Omental fat pad (tissue), 4 donors: ENCODE measurements at places on chromosomes 3 and 15.

DNA sequence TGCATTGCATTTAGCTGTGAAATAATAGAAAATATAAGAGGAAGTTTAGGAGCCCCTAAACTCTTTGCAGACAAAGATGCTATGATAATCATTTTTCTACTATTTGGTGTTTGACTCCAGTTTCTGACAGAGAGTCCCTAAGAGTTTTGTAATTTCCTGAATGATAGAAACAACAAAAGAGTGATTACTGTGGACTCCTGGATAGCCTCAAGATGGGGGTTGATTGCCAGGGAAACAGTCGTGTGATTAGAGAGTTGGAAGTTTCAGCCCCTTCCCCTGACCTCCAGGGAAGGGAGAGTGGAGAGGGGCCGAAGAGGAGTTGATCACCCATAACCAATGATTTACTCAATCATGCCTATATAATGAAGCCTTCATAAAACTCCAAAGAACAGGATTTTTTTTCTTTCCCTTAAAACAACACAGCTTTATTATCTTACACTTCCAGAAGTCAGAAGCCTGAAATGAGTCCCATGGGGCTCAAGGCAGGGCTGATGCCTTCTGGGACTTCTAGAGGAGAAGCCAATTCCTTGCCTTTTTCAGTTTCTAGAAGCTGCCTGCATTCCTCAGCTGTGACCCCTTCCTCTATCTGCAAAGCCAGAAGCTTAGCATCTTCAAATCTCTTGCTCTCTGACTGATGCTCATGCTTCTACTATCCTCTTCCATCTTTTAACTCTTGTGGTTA lies 292.3 kb upstream of the ZPLD1 start:
- DNase-seq, result no peak

GRCh38 chr3:151452368-151452767 lies 8.5 kb downstream of the IGSF10 start:
- no peak for DNase-seq

DNA sequence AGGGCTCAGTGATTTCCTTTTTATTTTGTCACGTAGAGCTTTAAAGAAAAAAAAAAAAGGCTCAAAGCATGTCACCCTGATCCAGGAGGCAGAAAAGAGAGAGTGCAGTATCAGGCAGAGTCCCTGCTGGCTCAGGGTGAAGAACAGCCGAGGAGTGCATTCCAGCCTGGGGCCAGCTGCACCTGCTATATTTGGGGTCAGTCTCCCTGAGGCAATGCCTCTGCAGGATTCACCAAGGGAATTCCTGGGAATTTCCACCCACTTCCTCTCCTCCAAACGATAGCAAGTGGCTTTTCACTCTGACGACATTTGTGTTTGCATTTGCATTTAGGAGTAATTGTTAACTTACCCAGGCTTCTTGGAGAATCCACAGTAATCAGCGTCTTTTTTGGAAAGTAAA lies 202.9 kb upstream of the CTNNB1 start:
- no peak for DNase-seq

DNA sequence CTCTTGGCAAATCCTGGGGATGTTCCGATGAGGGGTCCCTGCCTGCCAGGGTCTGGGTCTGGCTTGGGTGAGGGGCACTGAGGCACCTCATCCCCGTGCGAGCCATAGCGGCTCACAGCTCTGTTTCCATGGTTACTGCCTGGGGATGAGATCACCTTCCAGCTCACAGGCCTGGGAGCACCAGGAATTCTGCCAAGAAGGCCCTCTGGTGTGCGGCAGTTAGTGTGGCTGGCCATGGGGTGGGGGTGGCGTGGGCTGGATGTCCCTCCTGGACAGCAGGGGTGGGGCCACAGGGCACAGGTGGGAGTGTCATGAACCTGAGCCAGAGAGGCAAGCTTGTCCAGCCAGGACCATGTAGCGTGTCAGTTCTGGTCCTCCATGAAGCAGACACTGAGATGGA lies 22.1 kb upstream of the PRR23E start:
- DNase-seq, result no peak

DNA sequence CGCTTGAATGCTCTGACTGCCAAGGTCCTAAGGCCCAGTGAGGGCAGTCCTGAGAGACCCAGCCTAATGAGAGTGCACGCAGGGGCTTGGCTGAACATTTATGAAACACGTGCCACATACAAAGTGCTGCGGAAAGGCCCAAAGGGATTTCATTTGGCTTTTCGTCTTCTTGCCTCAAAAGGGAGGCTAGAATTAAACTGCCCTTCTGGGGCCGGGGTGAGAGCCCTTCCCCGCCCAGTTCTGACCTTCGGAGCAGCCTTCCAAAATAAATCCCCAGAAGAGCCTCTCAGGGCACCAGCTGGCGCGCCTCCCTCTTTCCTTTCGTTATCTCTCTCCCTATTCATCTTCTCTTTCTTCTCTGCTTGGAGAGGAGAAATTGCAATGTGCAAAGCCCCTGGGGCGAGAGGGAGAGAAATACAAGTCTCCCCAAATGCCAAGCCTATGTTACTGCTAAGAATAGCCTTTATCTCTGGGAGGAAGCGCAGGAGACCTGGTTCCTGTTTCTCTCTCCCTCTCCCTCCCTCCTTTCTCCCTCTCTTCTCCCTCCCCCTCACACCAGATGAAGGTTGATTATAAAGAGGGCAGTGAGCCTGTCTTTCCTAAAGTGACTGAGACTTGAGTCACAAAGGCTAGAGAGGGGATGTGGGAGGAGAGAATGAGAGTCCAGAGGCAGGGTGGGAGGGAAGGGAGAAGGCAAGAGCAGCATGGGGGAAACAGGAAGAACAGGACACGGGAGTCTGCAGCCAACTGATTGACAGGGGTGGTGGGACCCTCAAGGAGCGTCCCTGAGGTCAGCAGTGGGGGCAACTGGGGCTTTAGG lies 36.7 kb upstream of the NDUFB4 start:
- DNase-seq, result no peak

- no peak for DNase-seq
These were observed 3.5 kb downstream of the ITGA11 start for GRCh38 chr15:68428431-68428940.

DNA sequence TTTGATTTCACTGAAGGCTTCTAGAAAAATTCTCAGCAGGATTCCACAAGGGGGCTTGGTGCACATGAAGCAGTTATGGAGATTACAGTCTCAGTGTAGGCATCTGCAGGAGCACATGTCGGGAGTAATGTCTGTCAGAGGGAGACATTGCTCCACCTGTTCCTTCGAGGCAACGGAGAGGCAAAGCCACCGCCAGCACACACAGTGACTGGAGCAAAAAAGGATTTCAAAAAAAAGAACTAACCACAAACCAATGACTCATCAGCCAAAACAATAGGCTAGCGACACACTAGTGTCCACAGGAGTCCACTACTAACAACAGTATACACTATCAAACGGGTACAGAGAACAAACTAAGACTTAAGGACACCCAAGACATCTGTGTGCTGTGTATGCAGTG lies 68.9 kb downstream of the NPTN start:
- no peak for DNase-seq

GRCh38 chr3:133694288-133695268 lies 32.8 kb upstream of the TOPBP1 start:
- no peak for DNase-seq

DNA sequence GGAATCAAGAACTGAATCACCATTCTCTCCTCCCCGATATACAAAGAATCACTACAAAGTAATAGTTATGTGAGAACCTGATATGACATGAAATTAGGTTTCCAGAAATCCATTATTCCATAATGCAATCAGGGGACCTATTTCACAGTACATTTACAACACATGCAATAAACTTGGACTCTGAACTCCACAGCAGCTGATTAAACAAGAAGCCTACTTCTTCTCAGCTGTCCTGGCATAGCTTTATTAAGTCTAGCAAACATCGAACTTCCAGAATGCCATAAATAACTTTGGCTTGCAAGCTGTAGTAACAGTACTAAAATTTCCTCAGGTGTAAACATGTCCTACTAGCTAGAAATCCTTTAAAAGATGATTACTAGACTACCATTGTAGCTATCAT lies 17.8 kb downstream of the PDCD10 start:
- no peak for DNase-seq

DNA sequence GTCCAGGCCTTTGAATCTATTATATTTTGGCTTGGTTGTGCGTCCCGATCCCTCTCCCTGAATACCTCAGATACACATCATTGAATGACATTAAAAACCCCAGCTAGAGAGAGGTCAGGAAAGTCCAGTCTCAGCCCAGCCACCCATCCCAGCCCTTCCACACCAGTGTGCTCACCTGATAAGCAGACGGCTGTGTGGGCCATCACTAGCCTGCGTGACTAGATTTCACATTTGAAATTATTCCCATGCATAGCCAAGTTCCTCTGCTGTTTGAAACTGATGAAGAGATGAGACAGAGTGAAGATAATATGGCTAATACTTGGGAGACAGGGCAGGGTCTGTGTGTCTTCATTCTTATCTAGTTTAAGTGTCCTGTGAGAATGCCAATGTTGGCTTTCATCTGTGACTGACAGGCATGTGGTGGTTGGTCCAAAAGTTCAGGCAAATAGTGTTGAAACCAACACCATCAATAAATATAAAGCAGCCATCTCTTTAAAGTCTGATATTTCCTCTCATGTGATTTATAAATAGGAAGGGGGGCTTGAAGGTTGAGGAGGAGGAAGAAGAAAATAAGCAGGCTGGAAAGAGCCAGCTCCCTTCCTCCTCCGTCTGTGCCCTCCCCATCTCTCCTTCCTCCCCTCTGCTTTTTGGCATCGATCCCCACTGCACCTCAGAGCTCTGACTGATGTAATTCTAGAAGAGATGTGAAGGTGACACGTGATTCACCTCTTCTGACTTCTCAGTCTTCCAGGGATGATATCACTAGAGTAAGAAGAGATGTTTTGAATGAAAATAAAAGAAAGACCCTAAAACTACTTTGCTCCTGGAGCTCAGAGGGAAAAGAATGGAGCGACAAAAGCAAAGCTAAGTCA lies 5.1 kb downstream of the FAM43A start:
- no peak for DNase-seq

DNA sequence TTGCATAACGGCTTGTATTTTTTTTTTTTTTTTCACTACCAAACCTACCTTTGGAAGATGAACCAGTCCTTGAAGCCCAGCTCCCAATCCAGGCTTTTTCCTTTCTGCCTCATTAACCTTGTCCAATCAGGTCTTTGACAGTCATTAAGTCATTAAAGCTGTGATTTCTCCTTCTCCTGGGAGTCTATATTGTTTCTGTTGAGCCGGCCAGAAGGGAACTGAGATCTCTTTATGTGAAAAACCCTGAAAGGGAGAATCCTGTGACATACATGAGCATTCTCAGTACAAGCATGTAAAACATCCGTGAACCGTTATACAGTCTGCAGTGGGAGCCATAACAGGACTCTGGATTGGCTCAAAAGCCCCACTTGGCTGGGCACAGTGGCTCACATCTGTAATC lies 40.0 kb downstream of the ZNF589 start:
- DNase-seq, result no peak

DNA sequence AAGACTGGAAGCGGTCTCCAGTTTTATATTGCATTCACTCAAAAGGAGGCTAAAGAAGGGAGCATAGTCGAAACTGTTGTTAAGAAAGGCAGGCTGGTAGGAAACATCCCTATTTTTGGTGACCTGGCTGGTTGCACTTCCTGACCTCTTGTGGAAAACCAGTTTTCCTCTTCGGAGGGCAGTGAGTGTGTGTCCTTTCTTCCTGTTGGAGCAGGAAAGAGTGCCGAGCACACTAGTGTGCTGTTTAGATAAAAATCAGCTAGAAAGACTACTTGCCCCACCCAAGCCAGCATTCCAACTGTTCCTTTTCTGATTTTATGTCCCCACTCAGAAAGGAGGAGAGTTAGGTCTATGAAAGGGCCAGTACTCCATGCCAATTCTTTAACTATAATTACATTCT lies 65.1 kb upstream of the CCR4 start:
- no peak for DNase-seq

DNA sequence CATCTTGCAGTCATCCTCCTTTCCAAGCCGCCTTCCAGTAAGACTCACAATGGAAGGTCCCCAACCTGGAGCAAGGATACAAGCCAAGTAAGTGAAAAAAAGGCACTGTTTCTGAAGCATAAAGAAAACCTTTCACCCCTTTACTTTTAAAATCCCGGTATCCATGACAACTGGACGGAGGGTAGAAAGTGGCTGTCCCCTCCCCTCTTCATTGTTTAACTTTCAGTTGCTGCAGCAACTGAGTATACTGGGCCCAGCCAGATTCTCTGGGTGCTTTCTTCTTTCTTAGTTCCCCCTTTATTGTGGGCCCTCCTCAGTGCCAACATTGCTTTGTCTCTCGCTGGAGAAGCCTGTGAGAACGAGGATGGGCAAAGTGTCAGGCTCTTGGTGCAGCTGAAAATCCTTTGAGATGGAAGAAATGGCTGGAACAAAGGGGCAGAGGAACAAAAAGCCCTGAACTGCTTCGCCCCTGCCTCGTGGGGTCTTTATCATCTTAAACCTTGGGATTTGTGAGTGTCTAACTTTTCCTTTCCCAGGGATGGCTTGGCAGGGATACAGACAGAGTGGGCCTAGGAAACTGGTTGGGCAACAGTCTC lies 224.0 kb upstream of the RGMA start:
- no peak for DNase-seq
